ENCODE measurements at places on chromosomes 5 and 9. TPM values are rescaled to one million over a fixed set of nuclear protein-coding genes. Genes with fewer than 3 reads are reported as not detected.
A peak's percentile ranks its signal among the peaks of the same experiment; 100 is the strongest.

OBP2B gene
- not detected for total RNA-seq

MAP1B gene
- 212 TPM for total RNA-seq

TMEM174 gene
- total RNA-seq: not detected

SHOC1 gene
- total RNA-seq: 0.28 TPM

PSD2 gene
- not detected for total RNA-seq

IFNA13 gene
- total RNA-seq: not detected

SPATA6L gene
- 13.6 TPM for total RNA-seq

GPX8 gene
- total RNA-seq: 51.2 TPM

EDIL3 gene
- total RNA-seq: 15.1 TPM

DPM2 gene
- 6.7 TPM for total RNA-seq

GALNT12 gene
- total RNA-seq: not detected

DNA sequence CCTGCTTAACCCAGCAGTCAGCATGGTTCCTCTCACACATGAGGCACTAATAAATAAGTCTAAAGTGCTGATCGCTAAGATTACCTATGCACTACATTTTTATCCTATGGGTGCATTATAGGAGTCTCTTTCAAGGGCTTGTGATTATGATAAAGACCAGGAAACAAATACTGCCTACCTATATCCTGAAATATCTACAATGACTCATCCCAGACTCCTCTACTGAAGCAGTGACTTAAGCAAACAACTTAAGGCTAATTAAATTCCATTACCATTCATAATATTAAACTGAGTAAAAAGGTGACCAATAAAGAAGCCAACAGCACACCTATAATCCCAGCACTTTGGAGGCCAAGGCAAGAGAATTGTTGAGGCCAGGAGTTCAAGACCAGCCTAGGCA, 338.4 kb downstream of the DNAH5 start:
- no peak overlapping the region for H3K4me3 ChIP-seq
- no peaks in the 10 kb centered on the region for H3K4me1 ChIP-seq
- no peaks in the 10 kb centered on the region for H3K27me3 ChIP-seq
- no peaks in the 10 kb centered on the region for H3K36me3 ChIP-seq
- DNase-seq: no peak

DNA sequence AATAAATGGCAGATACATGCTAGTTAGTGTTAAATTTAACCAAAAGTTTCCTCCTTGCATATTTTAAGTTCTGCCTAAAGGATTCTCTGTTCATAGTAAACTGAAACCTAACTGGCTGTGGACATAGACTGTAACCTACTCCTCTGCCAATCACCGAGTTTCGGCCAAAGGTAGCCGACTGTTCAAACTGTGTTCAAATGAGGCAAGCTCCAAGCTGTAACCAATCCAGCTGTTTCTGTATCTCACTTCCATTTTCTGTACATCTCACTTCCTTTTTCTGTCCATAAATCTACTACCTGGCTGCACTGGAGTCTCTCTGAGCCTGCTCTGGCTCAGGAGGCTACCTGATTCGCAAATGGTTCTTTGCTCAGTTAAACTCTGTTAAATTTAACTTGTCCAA, 44.1 kb downstream of the KCNV2 start:
- H3K36me3 ChIP-seq: no peaks in the 10 kb centered on the region
- DNase-seq: no peak
- H3K4me3 ChIP-seq: no peak overlapping the region
- no peaks in the 10 kb centered on the region for H3K4me1 ChIP-seq

DNA sequence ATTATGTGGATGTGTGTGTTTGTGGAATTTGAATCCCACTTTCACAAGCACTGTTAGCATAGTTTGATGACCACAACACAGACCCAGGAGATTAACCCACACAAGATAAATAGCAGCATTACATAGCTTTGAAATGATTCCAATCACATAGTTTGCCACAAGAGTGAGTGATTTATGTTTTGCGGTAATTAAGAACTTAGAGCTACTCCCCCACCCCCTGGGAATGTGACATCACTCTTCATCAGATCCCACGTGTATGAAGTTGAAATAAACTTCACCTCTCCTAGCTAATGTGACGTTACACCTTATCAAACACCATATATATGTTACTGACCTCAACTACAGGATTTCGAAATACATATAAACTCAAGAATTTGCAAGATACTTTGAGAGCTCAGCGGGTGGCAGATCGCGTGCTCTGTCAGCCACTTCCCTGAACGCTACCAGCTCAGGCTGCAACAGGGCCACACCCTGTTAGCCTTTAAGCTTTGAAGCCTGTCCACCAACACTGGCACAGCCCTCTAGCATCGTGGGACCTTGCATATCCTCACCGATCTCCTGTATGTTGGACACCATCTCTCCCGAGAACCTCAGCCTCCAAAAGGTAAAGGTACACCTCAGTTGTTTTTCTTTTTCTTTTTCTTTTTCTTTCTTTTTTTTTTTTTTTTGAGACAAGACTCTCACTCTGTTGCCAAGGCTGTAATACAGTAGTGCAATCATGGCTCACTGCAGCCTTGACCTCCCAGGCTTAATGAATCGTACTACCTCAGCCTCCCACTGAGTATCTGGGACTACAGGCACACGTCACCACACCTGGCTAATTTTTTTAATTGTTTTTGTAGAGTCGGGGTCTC, 1.7 kb upstream of the AGTPBP1 start:
- H3K4me3 ChIP-seq: no peak overlapping the region
- H3K4me1 ChIP-seq: no peaks in the 10 kb centered on the region
- H3K27me3 ChIP-seq: no peaks in the 10 kb centered on the region
- no peak overlapping the region for H3K27ac ChIP-seq
- DNase-seq: no peak

GRCh38 chr9:125280945-125281344, 19.3 kb downstream of the GAPVD1 start:
- H3K27ac ChIP-seq: no peak overlapping the region
- no peak overlapping the region for H3K4me3 ChIP-seq
- no peaks in the 10 kb centered on the region for H3K4me1 ChIP-seq
- no peaks in the 10 kb centered on the region for H3K27me3 ChIP-seq
- no peaks in the 10 kb centered on the region for H3K36me3 ChIP-seq

DNA sequence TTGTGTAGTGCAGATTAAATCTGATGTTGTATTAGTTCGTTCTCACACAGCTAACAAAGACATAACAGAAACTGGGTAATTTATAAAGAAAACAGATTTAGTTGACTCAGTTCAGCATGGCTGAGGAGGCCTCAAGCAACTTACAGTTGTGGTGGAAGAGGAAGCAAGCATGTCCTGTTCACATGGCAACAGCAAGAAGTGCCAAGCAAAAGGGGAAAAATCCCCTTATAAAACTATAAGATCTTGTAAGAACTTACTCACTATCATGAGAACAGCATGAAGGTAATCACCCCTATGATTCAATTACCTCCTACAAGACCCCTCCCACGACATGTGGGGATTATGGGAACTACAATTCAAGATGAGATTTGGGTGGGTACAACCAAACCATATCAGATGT, 238.6 kb upstream of the PRR16 start:
- no peak overlapping the region for H3K4me3 ChIP-seq
- no peaks in the 10 kb centered on the region for H3K36me3 ChIP-seq
- no peak for DNase-seq
- H3K27ac ChIP-seq: no peak overlapping the region

DNA sequence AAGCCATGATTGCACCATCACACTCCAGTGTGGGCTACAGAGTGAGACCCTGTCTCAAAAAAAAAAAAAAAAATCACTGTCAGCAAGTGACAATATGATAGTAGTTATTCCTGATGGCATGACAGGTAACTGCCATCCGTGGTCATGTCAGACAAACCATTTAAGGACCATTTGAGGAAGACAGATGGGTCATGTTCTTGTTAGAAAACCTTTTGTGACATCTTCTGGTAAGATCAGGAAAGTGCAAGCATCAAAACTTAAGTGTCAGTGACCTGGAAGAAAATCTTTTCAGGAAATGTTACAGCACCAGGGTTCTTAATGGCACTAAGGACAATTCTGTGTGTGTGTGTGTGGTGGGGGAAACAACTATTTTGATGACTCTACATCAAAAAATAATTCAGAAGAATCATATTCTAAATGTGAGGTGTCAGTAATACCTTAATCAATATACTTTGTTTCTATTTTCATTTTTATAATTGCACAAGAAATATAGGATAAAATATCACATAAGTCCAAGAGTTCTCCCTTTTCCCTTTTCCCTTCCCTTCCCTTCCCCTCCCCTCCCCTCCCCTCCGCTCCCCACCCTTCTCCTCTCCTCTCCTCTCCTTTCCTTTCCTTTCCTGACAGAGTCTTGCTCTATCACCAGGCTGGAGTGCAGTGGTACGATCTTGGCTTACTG, 17.8 kb downstream of the SLC38A9 start:
- H3K4me3 ChIP-seq: no peak overlapping the region
- no peak for DNase-seq
- no peaks in the 10 kb centered on the region for H3K27me3 ChIP-seq
- H3K36me3 ChIP-seq: no peaks in the 10 kb centered on the region
- no peaks in the 10 kb centered on the region for H3K4me1 ChIP-seq

DNA sequence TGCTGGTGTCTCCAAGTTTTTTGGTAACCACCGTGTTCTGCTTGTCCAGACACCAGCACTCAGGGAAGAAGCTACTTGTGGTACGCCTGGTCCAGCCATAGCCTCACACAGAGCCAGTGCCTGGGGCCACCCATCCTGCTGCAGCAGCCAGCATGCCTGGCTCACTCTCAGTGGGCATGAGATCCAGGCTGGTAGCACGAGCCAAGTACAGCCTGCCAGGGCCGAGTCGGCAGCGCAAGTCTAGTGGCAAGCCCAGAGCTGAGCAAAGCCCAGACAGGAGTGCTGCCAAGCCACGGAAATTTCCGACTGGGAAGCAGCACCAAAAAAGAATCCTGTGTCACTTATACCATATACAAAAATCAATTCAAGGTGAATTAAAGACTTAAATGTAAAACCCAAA, 36.3 kb upstream of the FBXL17 start:
- H3K27me3 ChIP-seq: no peaks in the 10 kb centered on the region
- no peaks in the 10 kb centered on the region for H3K36me3 ChIP-seq
- no peak overlapping the region for H3K27ac ChIP-seq
- H3K4me3 ChIP-seq: no peak overlapping the region
- H3K4me1 ChIP-seq: no peaks in the 10 kb centered on the region

GRCh38 chr5:172443441-172444109, 10.8 kb downstream of the SH3PXD2B start:
- peaks cover 16% of the 10 kb centered on the region for H3K4me1 ChIP-seq
- DNase-seq: peak; percentile 95
- H3K27ac ChIP-seq: peak overlapping the region; percentile 83

DNA sequence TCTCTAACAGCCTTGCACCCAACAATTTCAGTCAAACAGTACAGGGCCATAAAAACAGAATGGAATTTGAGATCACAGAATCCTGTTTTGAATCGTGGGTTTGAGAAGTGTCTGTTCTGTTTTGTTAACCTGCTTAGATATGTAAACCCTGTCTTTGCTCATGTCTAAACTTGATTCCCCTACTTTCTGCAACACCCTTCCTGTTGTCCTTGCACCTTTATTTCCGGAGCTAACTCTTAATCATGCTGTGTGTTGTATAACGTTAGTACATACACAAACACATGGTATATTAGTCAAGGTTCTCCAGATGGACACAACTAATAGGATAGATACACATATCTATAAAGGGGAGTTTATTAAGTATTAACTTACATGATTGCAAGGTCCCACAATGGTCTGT, 2229.2 kb upstream of the C9orf72 start:
- H3K27ac ChIP-seq: no peak overlapping the region
- no peaks in the 10 kb centered on the region for H3K27me3 ChIP-seq
- H3K4me1 ChIP-seq: no peaks in the 10 kb centered on the region
- no peak for DNase-seq
- no peaks in the 10 kb centered on the region for H3K36me3 ChIP-seq
- no peak overlapping the region for H3K4me3 ChIP-seq

DNA sequence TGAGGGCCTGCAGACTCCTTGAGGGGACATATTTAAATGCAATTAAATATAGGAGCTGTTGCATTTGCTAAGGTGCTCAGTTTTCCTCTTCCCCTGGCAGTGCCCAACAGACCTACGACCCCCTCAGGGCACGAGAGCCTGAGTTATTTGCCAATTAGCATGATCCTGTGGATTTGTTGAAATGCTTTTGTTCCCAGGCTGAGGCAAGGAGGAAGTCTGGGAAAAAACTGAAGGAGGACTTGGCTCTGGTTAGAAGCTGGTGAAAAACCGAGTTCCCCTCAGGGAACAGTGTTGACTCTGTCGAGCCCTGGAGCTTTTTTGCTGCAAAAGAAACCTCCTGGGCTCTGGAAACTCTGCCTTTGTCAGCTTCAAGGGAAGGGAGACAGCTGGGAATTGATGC, 103.6 kb upstream of the SHB start:
- H3K36me3 ChIP-seq: no peaks in the 10 kb centered on the region
- H3K27ac ChIP-seq: no peak overlapping the region
- H3K27me3 ChIP-seq: no peaks in the 10 kb centered on the region
- DNase-seq: no peak
- H3K4me1 ChIP-seq: no peaks in the 10 kb centered on the region
- H3K4me3 ChIP-seq: no peak overlapping the region

DNA sequence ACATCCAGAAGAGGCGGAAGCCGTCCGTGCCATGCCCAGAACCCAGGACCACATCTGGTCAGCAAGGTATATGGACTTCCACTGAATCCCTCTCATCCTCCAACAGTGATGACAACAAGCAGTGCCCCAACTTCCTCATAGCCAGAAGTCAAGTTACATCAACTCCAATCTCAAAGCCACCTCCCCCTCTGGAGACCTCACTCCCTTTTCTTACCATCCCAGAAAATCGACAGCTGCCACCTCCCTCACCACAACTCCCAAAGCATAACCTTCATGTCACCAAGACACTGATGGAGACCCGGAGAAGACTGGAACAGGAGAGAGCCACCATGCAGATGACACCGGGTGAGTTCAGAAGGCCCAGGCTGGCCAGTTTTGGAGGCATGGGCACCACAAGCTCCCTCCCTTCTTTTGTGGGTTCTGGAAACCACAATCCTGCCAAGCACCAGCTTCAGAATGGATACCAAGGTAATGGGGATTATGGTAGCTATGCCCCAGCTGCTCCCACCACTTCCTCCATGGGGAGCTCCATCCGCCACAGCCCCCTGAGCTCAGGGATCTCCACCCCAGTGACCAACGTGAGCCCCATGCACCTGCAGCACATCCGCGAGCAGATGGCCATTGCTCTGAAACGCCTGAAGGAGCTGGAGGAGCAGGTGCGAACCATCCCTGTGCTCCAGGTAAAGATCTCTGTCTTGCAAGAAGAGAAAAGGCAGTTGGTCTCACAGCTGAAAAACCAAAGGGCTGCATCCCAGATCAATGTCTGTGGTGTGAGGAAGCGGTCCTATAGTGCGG, 130.3 kb upstream of the DMRT1 start:
- H3K36me3 ChIP-seq: no peaks in the 10 kb centered on the region
- no peaks in the 10 kb centered on the region for H3K27me3 ChIP-seq
- no peak overlapping the region for H3K4me3 ChIP-seq
- H3K4me1 ChIP-seq: no peaks in the 10 kb centered on the region
- H3K27ac ChIP-seq: peak overlapping the region; percentile 93
- no peak for DNase-seq

- H3K36me3 ChIP-seq: no peaks in the 10 kb centered on the region
- DNase-seq: peak; percentile 7
- no peak overlapping the region for H3K4me3 ChIP-seq
- H3K4me1 ChIP-seq: peaks cover 4% of the 10 kb centered on the region
- H3K27ac ChIP-seq: no peak overlapping the region
Observed at GRCh38 chr9:136020671-136021070, 59.5 kb upstream of the UBAC1 start.
